H9 (cell line): ENCODE measurements at places on chromosomes 13 and 19. TPM values are rescaled to one million over a fixed set of nuclear protein-coding genes. Genes with fewer than 3 reads are reported as not detected.

Gene CCDC169
- total RNA-seq = 19.1 and 20.5 TPM in 2 replicates

Gene SIN3B
- total RNA-seq = 72.5 and 72.7 TPM in 2 replicates

Gene KLK7
- total RNA-seq = 0.13 and 0.52 TPM in 2 replicates

- H3K27ac ChIP-seq = peak overlapping the region; percentile 95
- DNase-seq = peak; percentile 53
- H3K4me1 ChIP-seq = peaks cover 4% of the 10 kb centered on the region; the same call in 1 of the 2 replicates
Measured at GRCh38 chr13:80341756-80342370, 937 bp upstream of the SPRY2 start.

DNA sequence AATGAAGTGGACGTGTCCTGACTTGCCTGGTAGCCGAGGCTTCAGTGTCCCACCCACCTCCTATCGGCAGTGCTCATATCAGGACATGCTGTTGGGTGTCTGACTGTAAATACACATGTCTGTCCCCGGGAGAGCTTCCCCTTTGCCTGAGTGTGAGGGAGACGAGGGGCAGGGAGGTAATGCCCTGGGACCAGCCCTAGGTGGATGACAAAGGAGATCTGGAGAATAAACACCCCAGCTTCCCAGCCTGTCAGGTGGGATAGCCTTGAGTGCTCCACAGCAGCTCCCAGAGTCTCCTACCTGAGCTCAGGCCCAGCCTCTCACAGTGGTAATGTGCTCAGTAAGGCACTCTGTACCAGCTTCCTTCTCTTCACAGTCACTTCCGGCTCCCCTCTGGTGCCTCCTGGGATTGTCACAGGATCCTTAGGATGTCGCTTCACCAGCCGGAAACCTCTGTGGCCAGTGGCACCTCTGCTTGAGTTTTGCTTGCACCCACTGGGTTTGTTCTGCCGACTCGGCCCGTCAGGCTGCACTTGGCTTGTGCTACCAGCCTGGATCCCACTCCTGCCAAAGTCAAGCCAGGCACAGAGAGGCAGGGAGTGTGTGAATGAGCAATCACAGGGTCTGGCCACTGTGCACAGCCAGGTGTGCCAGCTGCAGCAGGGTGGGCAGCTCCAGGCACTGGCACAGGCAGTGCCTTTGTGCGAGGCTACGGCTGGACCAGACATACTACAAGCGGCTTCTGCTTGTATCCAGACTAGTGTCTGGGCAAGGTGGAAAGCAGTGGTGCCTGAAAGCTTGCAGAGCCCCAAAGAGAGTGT lies 54.4 kb upstream of the RGCC start:
- no peak overlapping the region for H3K27ac ChIP-seq
- H3K4me1 ChIP-seq = 0 out of 2 replicates have a peak, but pooled peaks cover 1% of the 10 kb centered on the region
- DNase-seq = peak; percentile 71
- no peaks in the 10 kb centered on the region for H3K36me3 ChIP-seq
- H3K27me3 ChIP-seq = no peaks in the 10 kb centered on the region

DNA sequence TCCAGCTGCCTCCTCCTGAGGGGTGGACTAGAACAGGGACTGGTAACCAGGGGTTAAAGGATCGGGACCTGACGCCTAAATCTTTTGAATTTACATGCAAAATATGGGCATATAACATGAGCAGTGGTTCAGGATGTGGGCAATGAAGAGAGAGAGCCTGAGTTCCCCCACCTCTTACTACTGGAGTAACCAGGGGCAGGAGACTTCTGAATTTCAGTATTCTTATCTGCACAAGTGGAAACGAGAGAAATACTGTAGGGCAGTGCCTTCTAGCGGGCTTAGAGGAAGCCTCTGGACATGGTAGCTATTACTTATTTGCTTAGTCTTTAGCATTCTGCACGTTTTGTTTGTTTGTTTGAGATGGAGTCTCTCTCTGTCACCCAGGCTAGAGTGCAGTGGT lies 26.3 kb downstream of the BCAT2 start:
- no peaks in the 10 kb centered on the region for H3K27me3 ChIP-seq
- H3K36me3 ChIP-seq = no peaks in the 10 kb centered on the region
- no peaks in the 10 kb centered on the region for H3K4me1 ChIP-seq
- no peak for DNase-seq
- H3K4me3 ChIP-seq = no peak overlapping the region

DNA sequence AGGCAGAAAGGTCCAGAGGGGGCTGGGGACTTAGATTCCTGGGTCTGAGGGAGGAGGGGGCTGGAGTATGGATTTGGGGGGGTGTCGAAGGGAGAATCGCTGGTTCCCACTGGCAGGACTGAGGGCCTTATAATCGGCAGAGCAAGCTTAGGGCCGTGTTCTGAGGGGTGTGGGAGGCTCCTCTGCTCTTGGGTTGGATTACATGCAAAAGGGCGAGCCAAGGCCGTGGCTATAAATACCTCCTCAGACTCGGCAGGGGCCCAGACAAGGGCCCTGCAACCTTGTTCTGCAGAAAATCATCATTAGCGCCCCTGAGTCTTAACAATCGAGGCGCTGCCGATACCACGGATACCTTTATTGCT lies 707 bp upstream of the MAMSTR start:
- no peaks in the 10 kb centered on the region; the same call in 1 of the 2 replicates for H3K4me1 ChIP-seq
- H3K4me3 ChIP-seq = peak overlapping the region; percentile 96
- H3K36me3 ChIP-seq = no peaks in the 10 kb centered on the region
- H3K27ac ChIP-seq = no peak overlapping the region
- no peak for DNase-seq

DNA sequence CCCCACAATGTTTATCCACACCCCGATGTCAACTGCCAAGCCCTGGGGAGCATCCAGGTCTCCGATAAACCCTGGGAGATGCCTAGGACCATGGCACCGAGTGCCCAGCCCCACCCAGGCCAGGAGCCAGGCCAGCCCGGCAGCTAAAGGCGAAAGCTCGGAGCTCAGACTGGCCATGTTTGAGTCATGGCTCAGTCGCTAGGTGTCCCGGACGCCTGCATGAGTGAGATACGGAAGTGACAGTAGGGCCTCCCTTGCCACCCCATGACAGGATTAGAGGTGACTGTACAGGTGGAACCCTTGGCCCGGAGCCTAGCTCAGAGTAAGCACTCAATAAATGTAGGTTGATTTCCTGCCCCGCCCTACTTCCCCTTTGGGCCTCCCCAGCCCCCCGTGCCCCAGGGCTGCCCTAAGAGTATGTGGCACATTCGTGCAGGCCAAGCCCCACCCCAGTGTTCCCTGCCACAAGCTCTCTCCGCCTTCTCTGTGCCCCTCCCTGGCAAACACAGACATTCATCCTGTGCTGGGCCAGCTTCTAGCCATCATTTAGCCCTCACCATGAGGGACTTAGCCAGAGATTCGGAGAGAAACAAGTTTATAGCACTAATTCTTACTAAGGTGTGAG lies 5.8 kb upstream of the TPM4 start:
- H3K27ac ChIP-seq = no peak overlapping the region
- no peaks in the 10 kb centered on the region; the same call in 2 of the 3 replicates for H3K36me3 ChIP-seq
- no peak overlapping the region for H3K4me3 ChIP-seq
- no peak for DNase-seq
